NCI-H1436 treated with DMSO at 0.1 percent for 48 hours (cell line): ENCODE measurements at places on chromosomes 2 and 18.
A peak's percentile ranks its signal among the peaks of the same experiment; 100 is the strongest.

DNA sequence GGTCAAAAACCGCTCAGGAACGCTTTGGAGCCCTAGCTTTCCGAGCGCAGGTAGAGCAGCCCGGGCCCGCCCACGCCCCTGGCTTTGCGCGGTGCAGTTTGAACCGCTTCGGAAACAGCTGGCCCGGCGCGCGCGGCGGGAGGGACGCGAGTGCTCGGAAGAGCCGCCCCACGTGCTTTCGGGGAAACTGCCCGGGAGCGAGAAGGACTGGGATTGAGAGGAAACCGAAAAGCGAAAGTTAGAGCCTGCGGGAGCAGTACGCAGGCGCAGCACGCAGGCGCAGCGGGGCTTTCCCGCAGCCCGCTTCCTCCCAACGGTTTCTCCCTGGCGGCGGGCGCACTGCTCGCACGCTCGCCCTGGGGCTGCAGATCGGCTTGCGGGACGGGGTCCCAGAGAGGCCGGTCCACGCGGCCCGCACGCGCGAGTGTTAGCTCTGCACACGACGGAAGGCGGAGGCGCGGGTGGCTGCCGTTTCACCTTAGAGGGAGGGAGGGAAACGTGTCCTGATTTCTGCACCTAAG is 6.3 kb upstream of the STAT1 start:
- DNase-seq = peak; percentile 81

DNA sequence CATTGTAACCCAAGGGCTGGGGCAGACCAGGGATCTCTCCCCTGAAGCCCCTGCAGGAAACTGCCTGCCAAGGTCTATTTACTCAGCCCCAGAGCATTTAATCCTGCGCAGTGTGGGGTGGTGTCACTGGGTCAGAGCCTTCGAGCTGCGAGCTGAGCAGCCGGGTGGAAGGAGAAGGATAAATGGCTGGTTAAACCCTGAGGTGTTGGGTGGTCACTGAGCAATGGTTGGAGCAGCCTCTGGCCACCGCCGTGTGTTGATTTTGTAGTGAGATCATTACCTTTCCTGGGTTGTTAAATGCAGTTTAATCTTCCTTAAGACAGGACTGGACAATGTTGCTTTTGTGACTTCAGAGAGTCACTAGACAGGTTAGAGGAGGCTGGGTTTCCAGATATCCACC is 98.1 kb downstream of the SETBP1 start:
- no peak for DNase-seq

DNA sequence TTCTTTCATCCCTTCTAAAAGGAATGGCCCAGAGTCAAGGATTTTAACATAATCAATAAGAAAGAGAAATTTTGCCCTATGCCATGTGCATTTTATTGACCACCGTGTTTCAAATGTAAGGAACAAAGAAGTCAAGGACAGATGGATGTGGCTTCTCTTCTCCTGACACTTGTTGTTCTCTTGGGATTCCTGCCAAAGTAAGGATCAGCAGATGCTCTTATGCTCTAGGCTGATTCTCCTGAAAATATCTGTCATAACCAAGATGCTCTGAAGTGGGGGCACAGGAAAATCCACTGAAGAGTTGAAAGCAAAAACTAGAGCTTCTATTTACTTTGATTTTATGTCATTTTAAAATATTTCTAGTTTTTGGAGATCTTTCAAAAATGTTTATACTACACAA is 72.9 kb upstream of the SYT4 start:
- no peak for DNase-seq

GRCh38 chr2:207939342-207940108 is 85.8 kb downstream of the PLEKHM3 start:
- no peak for DNase-seq

DNA sequence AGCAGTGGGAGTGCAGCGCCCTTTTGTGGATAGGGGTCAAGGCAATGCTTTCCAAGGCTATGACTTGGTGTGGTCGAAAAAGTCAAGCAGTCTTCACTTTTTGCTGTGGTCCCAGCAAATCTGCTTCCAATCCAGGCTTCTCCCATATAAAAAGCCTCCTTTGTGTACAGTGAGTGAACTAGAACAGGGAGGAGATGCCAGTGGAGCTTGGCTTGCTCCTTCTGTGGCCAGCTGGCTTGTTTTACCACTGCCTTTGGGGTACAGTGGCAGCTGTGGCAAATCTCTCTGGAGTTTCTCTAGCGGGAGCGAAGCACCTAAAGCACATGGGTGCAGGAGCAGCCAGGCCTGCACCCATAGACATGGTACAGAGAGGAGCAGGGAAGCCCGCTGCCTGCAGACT is 103.5 kb downstream of the MSH2 start:
- DNase-seq = no peak

DNA sequence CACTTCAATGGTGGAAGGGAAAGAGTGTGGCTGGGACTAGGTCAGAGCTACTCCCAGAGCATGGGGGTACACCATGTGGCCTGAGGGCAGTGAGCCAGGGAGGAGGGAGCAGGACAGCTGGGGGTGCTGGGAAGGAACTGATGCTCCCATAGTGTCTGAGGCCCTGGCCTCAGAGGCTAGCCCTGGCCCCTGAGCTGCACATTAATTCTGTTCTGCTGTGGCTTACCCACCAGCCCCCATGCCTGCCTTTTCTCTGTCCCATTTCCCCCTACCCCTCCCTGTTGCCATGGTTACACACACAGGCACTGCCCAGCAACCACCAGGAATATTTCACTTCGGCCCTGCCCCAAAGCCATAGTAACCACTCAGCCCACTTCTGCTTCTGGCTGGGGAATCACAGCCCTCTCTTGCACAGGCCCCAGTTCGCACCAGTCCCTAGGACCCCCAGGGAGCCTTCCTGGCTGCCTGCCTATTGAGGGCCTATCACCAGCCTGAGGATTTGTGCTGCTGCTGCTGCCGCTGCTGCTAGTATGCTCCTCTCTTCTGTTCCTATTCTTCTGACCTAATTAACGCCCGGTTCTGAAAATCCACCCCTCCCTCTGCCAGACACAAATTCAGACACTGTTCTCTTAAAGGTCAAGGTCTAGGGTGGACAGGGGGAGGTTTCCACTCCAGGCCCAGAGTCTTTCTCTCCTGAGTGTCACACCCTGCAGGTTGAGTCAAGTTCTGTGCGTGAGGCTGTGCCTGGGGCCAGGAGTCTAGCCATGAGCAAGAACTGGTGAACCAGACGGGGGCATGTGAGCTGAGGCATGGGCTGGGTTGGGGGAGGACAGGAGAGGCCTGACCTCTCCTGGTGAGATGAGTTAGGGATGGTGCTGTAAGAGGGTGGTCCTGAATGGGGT is 87.1 kb upstream of the MCFD2 start:
- no peak for DNase-seq

- no peak for DNase-seq
These were observed 491.0 kb upstream of the KLHL29 start for GRCh38 chr2:22893761-22894517.

DNA sequence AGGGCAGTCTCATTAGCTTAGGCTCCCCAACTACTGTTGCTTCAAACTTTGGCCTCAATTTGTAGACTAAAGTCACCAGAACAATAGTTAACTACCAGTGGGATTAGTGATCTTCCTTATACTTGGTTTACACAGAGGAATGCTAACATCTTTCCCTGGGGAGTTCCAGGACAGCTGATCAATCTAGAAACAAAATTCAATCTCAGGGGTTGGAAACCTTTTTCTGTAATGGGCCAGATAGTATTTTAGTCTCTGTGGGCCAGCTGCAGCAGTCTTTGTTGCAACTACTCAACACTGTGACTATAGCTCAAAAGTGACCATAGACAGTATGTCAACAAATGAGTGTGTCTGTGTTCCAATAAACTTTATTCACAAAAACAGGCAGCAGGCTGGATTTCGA is 85.7 kb downstream of the METTL8 start:
- no peak for DNase-seq

GRCh38 chr2:237689336-237690131 is 62.1 kb downstream of the LRRFIP1 start:
- DNase-seq = no peak

DNA sequence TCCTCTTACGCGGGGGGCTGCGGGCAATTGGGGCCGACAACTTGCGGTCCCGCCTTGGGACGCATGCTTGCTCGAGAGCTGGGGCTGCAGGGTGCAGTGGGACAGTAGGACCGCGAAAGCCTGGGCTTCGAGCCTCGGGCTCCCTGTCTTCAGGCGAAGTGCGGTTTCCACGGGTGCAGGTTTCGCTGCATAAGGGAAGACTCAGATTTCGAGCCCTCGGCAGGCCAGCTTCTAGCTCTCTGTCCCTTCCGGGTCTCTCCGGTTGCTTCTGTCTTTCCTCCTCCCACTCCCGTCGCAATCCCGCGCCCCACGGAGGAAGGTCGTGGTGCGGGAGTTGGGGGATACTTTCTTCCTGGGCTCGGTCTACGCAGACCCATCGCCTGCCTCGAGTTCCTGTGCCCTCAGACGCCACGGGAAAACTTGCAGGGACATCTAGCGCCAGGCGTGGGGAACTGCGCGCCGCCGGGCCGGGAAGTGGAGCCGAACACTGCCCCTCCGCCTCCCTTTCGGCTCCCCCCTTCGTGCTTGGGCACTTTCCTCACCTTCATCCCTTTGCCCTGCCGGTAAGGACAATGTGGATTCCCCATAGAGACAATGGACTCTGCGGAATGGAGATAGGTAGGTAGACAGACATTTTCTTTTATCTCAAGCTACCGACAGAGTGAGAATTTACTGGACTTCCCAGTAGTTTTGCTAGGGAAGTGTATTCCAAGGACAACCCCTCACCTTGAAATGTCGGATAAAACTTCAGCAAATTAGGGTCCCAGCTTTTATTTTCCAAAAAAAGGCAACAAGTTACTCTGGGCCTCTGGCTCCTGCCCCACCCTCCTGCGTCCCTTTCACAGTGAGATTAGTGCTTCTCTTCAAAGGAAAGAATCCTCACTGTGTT is 4.2 kb upstream of the HOXD13 start:
- DNase-seq = no peak

GRCh38 chr18:6537475-6537874 is 122.8 kb upstream of the L3MBTL4 start:
- DNase-seq = no peak

GRCh38 chr18:79528846-79529245 is 133.1 kb downstream of the NFATC1 start:
- no peak for DNase-seq

GRCh38 chr18:48110797-48111196 is 180.3 kb upstream of the SMAD2 start:
- no peak for DNase-seq

DNA sequence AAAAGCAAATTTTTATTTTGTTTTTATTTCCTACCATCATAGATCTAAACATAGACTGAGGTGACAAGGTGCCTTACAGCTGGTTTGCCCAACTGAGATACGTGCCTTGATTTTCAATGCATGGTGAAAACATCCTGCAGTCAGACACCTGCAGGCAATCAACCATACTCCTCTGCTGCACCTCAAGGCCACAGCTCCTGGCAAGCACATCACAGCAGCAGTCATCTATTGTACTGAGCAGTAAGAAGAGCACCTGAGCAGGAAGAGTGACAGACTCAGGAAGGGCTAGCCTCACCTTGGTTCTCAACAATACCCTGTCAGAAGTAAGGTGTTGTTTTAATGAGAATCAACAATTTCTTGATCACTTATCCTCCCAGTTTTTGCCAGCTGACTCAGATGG is 1206.8 kb upstream of the NRXN1 start:
- DNase-seq = no peak

DNA sequence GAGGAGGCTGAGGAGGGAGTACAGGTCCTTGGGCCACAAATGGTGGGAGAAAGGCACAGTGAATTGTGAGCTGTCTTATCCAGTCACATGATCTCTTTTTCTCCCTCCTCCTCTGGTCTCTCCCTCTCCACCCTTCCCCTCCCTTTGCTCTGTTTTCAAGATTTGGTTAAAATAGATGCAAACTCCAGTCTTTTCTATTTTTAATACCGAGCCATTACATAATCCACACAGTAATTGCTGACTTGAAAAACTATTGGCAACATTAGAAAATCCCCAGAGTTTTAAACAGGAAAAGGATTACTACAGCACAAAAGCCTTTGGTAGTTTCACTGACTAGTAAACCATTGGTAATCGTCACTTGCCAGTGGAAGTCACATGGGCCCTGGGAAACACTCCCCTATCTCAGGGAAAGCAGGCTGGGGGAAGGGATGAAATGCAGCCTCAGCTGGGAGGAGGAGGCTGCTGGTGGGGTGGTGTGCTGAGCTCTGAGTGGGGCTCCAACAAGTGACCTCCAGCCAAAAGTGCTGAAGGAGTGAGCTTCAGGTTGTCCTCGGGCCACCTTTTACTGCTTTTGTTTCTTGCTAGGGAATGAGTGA is 57.4 kb upstream of the PCBP1 start:
- DNase-seq = no peak

- DNase-seq = no peak
These were observed 34.3 kb upstream of the ITM2C start for GRCh38 chr2:230830428-230830827.

- no peak for DNase-seq
These were observed 12.9 kb downstream of the UBR3 start for GRCh38 chr2:169839954-169840746.

DNA sequence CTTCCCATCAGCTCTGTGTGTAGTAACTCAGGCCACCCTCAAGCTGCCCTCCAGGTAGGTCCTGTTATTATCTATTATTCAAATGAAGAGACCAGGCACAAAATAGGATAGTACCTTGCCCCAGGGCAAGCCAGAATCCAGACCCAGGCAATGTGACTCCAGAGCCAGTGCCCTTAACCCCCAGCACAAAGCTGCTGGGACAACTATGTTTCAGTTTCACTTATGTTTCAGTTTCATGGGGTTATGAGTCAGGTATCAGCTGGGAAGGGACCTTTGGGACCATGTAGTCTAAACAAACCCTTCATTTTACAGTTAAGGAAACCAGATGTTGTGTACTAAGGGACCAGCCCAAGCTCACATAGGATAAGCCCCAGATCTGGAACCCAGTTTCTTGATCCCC is 10.0 kb downstream of the HK2 start:
- no peak for DNase-seq

DNA sequence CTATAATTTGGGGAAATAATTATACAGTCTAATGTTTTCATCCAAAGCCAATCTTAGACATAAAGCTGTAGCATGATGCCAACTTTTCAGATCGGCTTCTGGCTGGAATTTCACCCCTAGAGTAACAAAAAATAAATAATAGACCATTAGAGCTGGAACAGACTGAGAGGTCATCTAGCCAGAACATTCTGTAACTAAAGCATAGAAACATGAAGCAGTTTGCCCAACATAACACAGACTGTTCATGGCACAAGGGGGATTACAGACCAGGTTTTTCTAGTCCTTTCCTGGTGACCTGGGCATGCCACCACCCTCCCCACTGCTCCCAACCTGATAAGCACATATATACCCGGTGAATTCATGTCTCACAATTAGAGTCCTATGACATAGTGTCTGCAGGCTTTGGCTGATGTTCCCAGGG is 116.4 kb upstream of the PPP1CB start:
- DNase-seq = no peak
